Stimulated activated CD4-positive, alpha-beta T cell treated with anti-CD3 and anti-CD28 coated beads, Interleukin-4, amount 100 ng/mL, for 1 hour (primary cell): ENCODE measurements at places on chromosomes 1 and 21.
A peak's percentile ranks its signal among the peaks of the same experiment; 100 is the strongest.

DNA sequence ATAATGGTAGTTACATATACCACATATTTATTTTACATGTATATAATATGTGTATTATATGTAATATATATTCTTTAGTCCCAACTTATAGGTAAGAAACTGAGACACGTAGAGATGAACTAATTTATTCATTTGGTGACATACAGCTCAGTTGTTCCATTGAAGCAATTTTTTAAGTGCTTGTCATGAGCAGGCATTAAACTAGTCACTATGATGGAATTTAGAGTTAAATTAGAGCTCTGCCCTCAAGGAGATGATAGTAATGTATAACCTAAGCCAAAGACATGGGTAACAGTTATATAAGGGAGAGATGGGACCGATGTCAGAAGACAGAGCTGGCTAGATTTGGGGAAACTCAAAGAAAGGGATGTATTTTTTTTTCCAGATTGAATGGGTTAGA lies 83.0 kb downstream of the ST6GALNAC5 start:
- DNase-seq, result no peak

GRCh38 chr1:55604749-55605148 lies 389.6 kb upstream of the USP24 start:
- DNase-seq, result no peak

DNA sequence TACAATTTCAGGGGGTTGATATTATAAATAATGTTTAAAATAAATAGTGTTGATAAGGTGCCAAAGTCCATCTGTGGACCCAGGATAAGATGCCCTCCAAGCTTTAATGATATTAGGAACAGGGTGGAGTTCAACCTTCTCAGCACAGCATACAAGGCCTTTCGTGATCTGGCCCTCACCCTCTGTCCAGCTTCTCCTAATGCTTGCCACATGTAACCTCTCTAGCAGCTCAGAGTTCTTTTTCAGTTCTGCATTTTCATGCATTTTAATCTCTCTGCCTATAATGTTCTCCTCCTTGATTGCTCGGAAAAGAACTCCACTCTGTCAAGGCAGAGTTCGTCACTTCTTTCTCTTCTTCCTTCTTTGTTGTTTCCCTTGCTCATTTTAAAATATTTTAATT lies 21.4 kb upstream of the SMAP2 start:
- DNase-seq, result no peak

DNA sequence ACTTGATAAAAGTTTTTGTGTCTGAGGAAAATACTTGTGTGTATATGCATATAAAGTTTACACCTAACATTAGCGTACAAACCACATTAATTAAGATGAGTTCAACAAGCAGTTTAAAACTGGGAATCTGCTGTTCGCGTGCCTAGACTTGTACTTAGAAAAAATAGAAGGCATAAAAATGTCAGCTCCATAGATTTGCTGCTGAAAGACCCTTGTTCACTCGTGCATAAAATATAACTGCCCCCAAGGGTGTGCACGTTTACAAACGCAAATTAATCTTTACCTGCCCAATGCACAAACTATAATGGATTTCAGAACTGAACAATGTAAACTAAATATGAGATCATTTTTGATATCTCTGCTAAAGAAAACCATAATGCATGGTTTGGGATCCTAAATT lies 392.3 kb upstream of the ADGRL2 start:
- DNase-seq, result no peak

GRCh38 chr1:50272912-50273311 lies 150.3 kb downstream of the DMRTA2 start:
- no peak for DNase-seq

DNA sequence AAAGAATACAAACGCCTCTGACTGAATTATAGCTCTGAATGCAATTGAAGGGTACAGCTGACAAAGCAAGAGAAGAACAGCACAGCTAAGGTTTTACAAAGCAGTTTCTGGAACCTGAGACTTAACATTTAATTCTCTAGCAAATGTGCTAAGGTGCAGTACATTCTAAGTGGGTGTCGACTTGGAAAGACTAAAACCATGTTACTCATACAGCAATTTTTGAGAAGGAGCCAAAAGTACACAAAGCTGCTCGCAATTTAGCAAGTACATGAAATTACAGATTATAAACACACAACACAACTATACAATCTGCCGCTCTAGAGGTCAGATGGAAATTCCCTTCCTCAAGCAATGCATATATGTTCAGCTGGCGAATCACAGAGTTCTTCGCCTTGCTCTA lies 121.9 kb downstream of the TIAM1 start:
- DNase-seq, result no peak

DNA sequence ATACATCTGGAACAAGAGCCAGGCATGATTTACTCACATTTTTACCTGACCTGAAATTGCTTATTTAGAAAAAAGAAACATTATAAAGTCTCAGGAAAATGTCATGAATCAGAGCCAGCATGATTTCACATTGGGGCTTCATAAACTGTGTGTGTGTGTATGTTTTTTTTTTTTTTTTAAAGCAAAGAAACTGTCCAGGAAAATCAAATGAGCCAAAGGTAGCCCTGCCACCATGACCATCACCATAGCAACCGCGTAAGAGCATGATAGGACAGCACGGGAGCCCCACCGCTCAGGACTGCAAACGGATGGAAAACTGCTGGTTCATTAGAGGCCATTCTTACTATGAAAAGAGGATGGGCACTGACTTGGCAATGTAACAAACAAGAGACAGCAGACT lies 139.2 kb downstream of the NTMT2 start:
- DNase-seq, result no peak

GRCh38 chr1:29239142-29239541 lies 2.8 kb downstream of the PTPRU start:
- no peak for DNase-seq

DNA sequence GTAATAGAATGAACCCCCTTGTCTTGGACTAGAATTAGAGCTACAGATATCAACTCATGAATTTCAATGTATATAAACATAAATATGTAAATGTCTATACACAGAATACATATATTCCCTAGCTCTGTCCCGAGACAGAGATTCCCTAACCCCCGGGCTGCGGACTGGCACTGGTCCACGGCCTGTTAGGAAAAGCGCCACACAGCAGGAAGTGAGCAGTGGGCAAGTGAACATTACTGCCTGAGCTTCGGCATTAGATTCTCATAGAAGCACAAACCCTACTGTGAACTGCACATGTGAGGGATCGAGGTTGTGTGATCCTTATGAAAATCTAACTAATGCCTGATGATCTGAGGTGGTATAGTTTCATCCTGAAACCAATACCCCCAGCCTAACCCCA lies 51.2 kb downstream of the PIK3R3 start:
- no peak for DNase-seq

DNA sequence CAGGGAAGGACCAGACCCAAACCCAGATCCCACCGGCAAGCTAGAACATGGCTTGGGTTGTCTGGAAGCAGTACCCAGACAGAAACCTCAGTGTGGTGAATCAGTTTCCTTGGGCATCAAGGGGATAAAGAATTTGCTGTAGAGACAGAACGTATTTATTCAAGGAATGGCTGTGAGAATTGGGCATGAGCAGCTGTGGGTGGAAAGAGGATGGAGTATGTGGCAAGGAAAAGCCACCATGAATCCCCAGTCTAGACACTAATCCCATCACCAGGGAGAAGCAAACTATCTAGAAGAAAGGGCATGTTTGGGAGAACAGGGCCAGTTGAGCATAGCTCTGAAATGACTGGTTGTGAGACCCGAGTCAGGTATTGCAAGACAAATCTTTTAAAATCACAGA lies 109.2 kb downstream of the TOMM20 start:
- DNase-seq, result no peak

DNA sequence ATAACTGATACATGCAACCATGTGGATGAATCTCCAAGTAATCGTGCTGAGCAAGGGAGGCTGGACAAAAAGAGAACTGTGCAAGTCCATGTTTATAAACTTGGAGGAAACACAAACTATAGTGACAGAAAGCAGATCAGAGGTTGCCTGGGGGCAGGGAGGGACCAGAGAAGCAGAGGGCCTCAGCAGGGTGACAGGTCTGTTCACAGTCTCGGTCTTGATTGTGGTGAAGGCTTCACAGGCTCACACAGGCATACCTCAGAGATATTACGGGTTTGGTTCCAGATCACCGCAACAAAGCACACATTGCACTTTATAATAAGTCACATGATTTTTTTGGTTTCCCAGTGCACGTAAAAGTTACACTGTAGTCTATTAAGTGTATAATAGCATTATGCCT lies 28.5 kb downstream of the ACOT7 start:
- peak; percentile 25 for DNase-seq

- no peak for DNase-seq
Observed at GRCh38 chr1:78348496-78349284, 142.1 kb upstream of the PTGFR start.

DNA sequence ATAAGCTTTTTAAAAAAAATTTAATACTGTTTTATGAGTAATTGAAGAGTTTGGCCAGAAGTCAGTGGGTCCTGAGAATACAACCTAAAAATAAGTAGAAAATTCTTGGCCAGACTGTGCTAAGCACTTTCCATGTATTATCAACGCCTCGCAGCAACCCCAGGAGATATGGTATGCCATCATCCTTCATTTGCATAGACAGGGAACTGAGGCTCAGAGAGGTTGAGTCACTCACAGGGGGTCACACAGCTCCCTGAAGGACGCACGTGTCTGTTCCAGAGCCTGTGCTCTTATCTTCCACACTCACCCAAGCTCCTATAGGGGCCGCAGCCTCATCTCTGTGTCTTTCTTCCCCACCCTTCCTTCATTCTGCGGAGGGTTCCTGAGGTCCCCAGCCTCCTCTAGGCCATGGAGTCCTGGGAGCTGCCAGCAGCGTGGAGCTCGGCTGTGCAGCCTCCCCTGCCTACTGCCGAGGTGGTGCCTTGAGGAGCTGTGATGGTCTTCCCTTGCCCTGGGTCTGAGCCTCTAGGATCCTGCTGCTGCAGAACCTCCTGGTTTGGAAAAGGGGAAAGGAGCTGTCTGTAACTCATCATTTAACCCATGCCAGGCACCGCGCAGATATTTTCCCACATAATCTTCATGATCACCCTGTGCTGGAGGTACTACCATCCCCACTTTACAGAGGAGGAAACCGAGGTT lies 30.3 kb upstream of the ECE1 start:
- no peak for DNase-seq

GRCh38 chr21:44323591-44323990 lies 15.6 kb downstream of the CFAP410 start:
- DNase-seq, result no peak

- no peak for DNase-seq
Observed at GRCh38 chr1:200364831-200365230, 45.0 kb downstream of the ZNF281 start.

- DNase-seq, result no peak
Observed at GRCh38 chr21:41090981-41091380, 77.0 kb upstream of the BACE2 start.

- DNase-seq, result no peak
Observed at GRCh38 chr1:2317230-2318065, 73.9 kb downstream of the MORN1 start.

GRCh38 chr1:58439946-58440345 lies 106.6 kb downstream of the OMA1 start:
- DNase-seq, result no peak

DNA sequence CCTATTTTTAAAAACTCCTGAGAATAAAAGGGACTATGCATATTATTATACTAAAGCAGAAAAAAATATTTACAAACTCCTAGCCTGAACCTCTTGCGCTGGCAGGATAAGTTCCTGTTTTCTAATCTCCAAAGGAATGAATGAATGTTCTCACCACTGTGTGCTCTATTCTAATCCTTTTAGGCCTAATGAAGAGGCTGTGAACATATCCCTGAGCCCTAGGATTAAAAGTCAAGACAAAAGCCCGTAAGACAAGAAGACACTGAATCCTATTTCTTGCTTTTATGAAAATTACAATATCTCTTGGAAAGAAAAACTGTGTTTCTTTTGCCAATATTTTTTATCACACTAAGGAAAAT lies 317.5 kb downstream of the HHAT start:
- DNase-seq, result no peak

GRCh38 chr1:10979483-10979920 lies 33.0 kb upstream of the TARDBP start:
- DNase-seq, result no peak

DNA sequence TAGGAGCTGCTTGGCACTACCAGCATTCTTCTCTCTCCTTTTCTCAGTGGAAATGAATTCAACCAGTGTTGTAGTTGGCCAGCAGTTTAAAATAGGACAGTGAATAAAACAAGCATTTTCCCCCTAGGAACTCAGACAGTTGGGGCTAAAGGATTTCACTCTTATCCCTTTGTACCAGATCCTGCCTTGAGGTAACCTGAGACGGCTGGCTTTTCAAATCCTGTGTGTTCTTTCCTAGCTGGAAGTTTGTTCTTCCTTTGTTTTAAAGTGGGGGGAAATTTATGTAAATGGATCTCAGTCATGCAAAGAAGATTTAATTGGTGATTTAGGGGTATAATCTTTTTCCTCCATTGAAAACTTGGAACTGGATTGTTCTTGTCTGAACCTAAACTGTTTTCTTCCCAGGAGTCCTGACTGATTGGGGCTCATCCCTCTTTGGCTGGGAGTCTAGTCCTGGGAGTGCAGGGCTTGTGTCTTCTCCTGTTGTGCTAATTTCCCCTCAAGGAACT lies 23.3 kb downstream of the ZP4 start:
- DNase-seq, result no peak

DNA sequence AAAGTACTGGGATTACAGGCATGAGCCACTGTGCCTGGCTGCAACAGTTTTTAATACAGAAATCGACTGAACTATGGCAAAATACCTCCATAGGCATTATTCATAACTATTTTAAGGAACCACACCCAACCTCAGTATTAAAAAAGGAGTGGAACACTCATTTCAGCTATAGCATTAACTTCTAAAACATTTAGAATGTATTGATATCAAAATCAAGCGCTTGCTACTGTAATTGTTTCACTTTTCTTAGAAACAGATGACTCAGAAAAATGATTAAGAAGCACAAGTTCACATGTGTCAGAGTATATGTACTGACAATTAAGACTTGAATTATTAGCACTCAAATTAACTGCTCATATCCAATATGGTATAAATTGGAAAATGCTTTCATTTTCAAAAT lies 15.1 kb downstream of the AIDA start:
- DNase-seq, result no peak

DNA sequence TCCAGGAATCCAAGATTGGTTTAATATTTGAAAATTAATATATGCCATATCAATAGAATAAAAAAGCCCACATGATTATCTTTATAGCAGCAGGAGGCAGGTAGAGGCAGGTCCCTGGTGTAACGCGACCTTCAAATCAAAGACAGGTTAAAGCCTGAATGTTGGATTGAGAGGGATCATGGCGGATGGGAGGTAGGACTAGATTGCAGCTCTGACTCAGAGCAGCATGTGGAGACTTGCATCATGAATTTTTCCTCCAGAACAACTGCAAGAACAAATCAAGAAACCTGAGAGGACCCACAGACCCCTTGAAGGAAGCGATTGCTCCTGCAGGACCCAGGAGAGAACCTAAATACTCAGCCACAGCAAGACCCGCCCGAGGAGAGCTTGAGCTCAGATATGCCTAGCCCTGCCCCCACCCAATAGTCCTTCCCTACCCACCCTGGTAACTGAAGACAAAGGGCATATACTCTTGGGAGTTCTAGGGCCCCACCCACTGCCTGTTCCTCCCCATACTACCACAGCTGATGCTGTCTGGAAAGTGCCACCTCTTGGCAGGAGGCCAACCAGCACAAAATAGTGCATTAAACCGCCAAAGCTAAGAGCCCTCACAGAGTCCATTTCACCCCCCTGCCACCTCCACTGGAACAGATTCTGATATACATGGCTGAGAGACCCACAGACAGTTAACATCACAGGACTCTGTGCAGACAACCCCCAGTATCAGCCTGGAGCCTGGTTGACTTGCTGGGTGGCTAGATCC lies 19.5 kb downstream of the S100B start:
- DNase-seq, result no peak
